ENCODE measurements at places on chromosomes 3 and 15. TPM values are rescaled to one million over a fixed set of nuclear protein-coding genes. Genes with fewer than 3 reads are reported as not detected.

TMEM212 gene
- not detected for polyA plus RNA-seq

NR1I2 gene
- not detected for polyA plus RNA-seq

LRRC31 gene
- polyA plus RNA-seq, result not detected

KLF15 gene
- polyA plus RNA-seq, result 0.05 TPM

GTF2E1 gene
- polyA plus RNA-seq, result 7.5 TPM

ERICH6 gene
- 0.02 TPM for polyA plus RNA-seq

ATP10A gene
- polyA plus RNA-seq, result not detected

SLC24A5 gene
- not detected for polyA plus RNA-seq

ADCY5 gene
- polyA plus RNA-seq, result 0.06 TPM

NMB gene
- 4.0 TPM for polyA plus RNA-seq

PLSCR2 gene
- not detected for polyA plus RNA-seq

CFAP161 gene
- 0.03 TPM for polyA plus RNA-seq

CADM2 gene
- not detected for polyA plus RNA-seq

TUSC7 gene
- polyA plus RNA-seq, result not detected

CEP152 gene
- 0.66 TPM for polyA plus RNA-seq

ZPLD1 gene
- polyA plus RNA-seq, result 0.82 TPM

CHRNA7 gene
- 0.06 TPM for polyA plus RNA-seq

CSPG5 gene
- 0.19 TPM for polyA plus RNA-seq

THBS1 gene
- polyA plus RNA-seq, result 909 TPM

TMEM108 gene
- not detected for polyA plus RNA-seq

MEF2A gene
- polyA plus RNA-seq, result 19.0 TPM

FAM81A gene
- 0.97 TPM for polyA plus RNA-seq
